CD8-positive, alpha-beta T cell (primary cell): ENCODE measurements at places on chromosomes 7 and 10.

DNA sequence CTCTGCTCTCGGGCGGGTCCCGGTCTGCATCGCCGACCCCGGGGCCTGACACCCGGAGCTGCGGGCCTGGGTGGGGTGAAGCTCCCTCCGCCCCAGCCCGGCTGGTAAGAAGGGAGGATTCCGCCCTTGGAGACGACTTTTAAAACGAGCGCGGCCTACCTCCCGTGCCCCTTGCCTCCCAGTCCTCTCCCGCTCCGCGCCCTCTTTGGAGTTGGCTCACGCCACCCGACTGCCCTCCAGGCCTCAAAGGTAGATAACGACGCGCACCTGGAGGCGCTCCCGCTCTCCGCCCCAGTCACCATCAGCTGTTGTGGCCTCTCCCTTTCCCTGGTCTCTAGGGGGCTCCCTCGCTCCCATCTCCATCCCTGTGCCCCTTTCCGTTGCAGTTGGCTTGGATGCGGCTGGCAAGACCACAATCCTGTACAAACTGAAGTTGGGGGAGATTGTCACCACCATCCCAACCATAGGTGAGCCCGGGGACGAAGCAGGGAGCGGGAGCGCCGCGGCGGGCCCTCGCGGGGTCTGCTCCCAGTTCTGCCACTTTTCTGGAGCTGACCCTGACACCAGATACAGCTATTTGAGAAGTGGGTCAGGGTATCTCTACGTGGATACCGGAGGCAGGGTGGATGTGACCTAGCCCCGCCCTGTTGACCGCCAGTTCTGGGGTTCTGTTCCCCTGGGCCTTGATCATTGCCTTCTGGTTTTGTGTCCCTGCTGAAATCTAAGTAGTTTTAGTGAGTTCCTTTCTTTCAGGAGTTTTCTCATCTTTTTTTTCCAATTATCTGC lies 679 bp downstream of the ARF5 start:
- DNase-seq, result no peak

DNA sequence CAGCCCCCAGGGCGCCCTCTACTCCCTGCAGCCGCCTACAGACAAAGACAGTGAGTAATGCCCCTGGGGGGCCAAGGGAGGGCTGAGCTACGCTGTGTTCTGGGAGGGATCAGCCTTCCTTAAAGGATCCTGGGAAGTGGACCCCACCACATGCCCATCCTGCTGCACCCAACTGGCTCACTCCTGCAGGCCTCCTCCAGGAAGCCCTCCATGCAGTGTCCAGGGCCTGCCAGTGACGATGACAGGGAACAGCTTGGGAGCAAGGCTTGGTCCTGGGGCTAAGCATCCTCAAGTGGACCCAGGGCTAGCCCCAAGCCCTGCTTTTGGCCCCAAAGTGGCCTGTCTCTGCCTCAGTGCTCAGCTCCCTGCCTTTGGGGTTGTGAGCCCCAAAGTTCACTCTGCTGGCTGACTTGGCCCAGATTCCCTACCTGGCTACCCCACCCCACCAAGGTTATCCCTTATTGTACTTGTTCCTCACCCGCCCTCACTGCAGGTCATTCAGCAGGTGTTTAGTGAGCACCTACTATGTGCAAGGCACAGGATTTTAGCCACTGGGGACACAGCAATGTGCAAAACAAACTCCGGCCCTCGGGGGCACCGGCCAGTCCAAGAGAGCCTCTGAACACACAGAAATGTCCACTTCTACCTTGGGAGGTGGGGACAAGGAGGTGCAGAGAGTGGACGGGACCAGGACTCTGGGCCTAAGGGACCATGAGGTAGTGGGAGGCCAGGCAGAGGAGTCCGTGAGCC lies 83.5 kb downstream of the MYL10 start:
- no peak for DNase-seq

DNA sequence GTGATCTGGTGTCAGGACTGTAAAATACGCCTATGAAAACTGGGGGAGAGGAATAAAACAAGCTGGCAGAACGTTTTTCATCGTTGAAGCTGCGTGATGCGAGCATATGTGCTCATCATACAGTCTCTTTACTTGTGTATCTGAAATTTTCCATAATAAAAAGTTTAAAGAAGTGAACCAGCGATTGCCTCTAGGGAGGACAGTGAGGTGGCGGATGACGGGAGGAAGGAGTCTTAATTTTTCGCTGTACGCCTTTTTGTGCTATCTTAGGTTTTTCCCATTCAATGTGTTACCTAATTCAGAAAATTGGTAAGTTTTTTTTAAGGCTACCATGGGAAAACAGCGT lies 891 bp upstream of the WAPL start:
- DNase-seq, result no peak

DNA sequence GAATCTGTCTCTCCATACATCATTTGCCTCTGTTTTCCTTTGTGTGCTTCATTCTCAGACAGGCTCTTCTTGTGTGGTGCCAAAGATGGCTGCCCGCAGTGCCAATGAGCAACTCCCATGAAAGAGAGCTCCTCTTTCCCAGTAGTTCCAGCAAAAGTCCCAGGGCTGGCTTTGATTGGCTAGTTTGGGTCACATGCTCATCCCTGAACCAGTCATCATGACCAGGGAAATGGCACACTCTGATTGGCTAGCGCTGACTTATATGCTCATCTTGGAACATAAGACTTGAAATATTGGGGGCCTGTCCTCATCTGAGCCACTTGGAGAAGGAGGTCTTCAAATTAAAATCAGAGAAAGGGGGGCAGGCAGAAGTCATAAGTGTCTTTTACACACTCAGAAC lies 112.7 kb downstream of the CDH23 start:
- no peak for DNase-seq

DNA sequence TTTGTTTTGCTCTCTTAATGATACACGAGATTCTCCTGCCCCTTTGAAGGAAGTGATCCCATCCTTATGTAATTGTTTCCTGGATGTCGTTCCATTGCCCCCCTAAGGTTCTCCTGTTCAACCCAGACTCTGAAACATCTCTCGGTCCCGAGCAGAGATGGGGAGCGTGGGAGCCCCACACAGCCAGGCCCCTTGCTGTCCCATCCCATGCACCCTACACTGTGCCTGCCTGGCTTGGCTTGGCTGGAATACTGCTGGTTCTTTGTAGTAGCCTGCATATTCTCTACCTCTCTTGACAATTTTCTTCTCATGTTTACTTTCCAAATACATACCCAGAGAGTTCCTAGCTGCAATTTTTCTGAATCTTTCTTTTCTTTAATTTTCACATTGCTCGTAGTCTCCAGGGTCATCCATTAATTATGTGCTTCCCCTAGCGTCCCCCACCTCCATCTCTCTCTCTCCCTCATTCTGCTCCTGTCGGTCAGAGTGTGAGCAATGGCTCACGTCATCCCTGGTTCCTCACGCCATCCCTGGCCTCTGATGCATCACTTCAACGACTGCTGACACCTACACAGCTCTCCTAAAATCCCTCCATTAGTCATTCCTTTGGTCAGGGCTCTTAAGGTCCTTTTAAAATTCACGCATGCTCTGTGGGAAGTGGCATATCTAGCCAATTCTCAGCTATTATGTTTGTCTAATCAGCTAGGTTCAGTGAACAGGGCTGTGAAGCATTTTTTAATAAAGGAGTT lies 32.5 kb upstream of the GPR158 start:
- no peak for DNase-seq

GRCh38 chr7:158028290-158028941 lies 559.2 kb downstream of the PTPRN2 start:
- no peak for DNase-seq

DNA sequence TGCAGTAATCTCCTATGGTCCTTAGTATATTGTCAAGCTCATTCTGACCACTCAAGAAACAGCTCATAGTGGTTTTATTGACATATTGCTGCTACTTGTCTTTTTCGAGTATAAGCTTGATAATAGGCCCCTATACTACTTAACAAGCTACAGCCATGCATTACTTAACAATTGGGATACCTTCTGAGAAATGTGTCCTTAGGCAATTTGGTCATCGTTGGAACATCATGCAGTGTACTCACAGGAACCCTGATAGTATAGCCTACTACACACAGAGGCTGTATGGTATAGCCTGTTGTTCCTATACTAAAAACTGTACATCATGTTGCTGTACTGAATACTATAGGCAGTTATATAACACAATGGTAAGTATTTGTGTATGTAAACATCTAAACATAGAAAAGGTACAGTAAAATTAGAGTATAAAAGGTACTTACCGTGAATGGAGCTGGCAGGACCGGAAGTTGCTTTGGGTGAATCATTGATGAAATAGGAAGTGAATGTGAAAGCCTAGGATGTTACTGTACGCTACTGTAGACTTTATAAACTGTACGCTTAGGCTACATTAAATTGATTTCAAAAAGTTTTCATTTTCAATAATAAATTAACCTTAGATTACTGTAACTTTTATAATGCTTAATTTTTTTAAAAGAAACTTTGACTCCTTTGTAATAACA lies 160.9 kb downstream of the LRRC4 start:
- no peak for DNase-seq

- DNase-seq, result no peak
These were observed 90.8 kb downstream of the CREM start for GRCh38 chr10:35217455-35217854.

DNA sequence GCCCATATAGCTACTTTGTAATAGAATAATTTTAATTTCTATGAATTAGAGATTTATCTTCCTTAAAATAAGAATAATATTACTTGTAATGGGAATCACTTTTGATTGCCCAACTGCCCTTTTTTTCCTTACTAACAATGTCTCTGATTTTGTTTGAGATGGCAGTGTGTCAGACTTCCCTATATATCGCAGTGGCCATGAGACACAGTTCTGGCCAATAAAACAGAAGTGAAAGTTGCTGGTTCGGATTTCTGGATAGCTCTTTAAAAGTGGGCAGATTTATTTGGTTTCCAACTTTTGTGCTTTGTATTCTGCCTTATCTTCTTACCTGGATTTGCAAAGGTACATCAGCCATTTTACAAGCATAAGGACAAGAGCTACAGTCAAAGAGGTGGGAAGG lies 170.2 kb downstream of the PPP1R17 start:
- DNase-seq, result no peak

DNA sequence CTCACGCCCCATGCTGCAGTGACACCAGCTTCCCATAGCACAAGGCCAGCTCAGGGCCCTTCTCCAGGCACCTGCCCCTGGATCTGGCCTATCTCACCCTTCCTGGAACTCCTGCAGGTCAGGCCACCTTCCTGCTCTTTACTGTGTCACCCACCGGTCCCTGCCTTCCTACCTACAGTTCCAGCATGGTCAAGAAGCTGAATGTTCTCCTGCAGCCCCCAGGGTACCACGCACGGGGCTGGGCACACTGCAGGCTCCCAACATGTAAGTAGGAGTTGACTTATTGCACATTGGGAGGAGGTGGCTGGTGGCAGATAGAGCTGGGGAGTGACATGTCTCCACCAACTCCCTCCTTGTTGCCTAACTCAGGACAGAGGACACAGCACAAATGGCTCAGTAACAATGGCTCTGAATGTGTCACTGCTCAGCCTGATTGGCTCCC lies 14.5 kb downstream of the ITPRIP start:
- no peak for DNase-seq

- DNase-seq, result no peak
These were observed 46.2 kb downstream of the MINDY4 start for GRCh38 chr7:30817371-30817767.

DNA sequence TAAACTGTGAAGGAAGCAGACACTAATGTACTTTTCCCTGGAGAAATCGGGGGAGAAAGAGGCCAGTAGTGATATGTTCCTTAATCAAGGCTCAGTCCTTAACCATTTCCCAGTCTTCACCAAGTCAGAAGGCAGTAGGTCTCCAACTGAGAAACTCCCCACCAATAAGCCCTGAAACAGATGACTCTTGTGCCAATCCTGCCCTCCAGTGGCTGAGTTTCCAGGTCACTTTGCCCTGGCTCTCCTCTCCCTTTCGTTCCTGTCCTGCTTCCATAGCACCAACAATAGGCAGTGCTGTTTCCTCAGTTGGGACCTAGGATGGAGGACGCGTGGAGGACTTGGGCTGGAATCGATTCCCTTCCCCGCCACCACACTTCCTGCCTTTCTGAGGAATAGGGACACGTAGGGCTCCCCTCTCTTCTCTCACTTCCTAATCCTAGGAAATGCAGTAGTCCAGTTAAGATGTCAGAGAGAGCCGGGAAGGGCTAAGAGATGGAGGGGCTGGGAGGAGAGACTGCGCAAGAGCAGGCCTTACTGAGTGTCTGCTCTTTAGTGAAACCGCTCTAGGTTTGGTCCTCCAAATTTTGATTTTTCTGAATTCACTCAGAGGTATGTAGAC lies 23.4 kb downstream of the ATOH7 start:
- no peak for DNase-seq

DNA sequence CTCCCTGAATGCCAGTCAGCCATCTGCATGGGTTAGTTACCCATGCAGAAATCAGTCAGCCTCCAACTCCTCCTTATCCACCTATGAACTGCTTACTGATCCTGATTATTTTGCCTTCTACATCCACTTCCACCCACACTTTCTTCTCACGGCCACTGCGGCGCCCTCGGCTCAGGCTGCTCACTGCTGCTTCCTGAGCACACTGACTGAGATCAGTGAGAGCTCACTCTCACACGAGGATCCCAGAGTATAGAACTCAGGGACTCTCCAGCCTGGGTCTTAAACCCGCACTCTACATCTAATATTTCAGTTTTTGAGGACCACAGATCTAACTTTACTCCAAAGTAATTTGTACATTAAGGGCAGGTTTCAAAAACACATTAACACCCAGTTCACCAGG lies 64.4 kb downstream of the GRB10 start:
- no peak for DNase-seq

DNA sequence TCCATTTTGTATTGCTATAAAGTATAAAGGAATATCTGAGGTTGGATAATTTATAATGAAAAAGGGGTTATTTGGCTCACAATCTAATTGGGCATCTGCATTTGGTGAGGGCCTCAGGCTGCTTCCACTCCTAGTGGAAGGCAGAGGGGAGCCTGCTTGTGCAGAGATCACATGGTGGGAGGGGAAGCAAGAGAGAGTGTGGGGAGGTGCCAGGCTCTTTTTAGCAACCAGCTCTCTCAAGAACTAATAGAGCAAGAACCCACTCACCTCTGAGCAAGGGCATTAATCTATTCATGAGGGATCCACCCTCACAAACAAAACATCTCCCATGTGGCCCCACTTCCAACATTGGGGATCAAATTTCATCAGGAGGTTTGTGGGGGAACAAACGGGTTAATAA lies 64.6 kb downstream of the OGDH start:
- DNase-seq, result no peak

DNA sequence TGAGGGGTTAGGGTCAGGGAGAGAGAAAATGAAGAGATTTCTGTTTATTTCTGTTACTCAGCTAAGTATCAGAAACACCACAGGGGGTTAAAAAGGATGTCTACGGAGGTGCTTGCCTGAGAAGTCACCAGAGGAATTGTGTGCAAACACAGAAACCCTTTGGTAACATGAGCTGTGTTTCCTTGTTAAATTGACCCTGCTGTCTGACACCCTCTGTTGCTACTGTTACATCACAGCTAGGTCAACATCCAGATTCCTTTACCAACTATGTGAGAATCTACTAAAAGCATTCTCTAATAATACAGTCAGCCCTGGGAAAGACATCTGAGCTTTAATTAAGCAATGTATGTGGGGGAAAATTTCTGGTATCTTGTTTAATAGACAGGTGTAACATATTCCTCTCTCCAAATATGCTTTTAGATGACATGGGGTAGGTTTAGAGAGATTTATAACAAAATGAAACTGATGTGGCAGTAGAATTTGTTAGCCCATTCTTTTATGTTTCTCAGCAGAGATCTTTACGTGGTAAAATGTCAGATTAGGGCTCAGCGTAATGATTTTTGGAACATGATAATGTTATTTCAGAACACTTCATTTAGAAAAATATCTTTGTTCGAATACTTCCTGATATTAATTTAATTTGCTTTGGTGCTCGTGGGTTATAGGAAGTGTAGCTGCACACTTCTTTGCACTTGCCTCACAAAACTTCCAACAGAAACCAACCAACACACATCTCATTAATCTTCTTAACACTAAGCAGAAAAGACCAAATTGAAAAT lies 168.0 kb upstream of the AHR start:
- DNase-seq, result no peak

GRCh38 chr10:70053841-70054288 lies 1.2 kb downstream of the MACROH2A2 start:
- DNase-seq, result no peak
